ENCODE measurements at places on chromosomes 6 and 20. TPM values are rescaled to one million over a fixed set of nuclear protein-coding genes. Genes with fewer than 3 reads are reported as not detected.

CABLES2 gene
- 4.5 TPM for total RNA-seq

DNA sequence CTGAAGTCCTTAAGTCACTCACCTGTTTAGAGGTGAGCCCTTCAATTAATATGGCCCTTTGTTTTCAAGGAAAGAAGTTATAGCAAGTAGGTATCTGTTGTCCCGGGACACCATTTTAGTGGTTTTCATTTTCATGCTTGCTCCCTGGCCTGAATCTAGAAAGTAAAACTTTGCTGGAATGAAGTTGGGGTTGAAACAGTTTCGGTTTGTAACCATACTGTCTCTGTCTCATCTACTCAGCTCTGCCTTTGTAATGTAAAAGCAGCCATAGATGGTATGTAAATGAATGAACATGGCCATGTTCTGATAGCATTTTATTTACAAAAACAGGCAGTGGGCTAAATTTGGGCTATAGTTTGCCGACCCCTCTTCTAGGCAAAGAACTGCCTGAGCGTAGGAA is 64.9 kb upstream of the GNRH2 start:
- no peak for DNase-seq

DNA sequence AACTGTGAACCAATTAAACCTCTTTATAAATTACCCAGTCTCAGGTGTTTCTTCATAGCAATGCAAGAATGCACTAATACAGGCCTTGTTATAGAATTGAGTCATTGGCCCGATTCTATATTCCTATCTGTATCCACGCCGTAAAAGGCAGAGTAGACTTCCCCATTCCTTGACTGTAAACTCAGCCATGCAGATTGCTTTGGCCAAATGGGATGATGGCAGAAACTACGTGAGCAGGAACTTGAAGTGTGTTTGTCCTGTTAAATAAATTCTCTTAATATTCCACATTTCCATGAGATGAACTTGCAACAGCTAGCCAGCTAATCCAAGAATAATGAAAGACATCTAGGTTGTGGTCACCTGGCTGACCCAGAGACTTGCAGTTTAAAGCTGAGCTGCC is 3.9 kb upstream of the SAYSD1 start:
- DNase-seq: no peak

GRCh38 chr6:41637194-41638001 is 870 bp upstream of the MDFI start:
- DNase-seq: no peak

Measured in sciatic nerve (tissue), 2 donors.